NCI-H2227 treated with DMSO at 0.1 percent for 48 hours (cell line): ENCODE measurements at places on chromosomes 1 and 21.

DNA sequence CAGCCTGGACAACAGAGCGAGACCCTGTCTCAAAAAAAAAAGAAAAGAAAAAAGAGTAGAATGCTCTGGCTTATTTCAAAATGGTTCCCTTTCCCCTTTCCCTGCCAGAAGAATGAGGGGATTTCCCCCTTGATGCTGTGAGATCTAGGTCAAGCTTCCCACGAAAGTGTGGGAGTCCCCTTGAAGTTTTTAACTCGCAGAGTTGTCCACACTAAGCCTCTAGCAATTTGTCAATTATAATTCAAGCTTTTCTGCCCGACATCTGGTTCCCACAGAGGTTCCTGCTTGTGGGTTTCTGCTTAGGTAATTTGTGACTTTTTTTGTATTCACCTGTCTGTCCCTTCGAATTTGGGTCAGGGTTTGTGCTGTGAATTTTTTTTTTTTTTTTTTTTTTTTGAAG lies 62.8 kb downstream of the ZFYVE9 start:
- DNase-seq: no peak

DNA sequence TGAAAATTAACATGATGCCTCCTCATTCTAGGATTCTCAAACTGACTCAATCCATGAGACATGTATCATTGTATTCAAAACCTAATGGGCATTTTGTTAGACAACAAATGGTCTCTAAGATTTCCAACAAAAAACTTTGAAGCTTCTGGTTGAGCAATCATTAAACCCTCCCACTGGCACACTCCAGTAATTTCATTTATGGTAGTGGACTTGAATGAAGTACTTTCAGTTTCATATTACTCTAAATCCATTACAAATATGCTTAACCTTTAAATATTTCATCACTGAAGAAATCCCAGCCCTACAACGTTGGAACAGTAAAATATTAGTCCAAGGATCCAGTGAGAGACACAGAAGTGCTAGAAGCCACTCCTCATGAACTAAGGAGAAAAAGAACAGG lies 43.5 kb downstream of the GBP6 start:
- DNase-seq: no peak

DNA sequence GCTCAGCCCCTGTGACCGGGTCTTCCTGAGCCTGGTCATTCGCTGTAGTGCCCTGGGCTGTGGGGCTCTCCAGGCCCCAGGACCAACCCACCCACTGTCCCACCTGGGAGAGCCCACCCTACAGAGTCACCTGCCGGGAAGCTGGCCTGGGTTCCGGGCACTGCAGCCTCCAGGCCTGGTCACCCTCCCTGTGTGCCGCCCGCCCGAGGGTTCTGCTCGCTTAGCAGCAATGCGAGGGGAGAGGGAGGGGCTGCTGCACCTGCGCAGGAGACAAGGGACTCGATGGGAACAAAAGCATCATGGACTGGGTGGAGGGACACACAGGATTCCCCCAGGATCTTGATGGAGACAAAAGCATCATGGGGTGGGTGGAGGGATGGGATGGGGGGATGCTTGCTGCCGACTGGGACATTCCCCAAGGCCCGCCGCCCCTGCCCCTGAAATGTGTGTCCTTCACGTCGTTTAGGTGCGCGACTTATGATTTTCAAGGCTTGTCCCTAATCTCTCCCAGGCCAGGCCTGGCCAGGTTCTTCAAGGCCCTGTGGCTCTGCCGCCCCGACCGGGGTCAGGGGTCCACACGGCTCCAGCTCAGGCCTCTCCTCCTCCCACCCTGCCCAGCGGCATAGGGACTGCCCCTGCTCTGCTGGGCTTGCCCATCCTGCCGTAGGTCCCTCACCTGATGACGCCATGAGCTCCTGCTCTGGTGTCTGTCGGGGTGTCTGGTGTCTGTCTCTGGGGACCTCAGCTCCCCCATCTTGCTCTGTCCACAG lies 1.7 kb downstream of the KRTAP10-8 start:
- DNase-seq: no peak

- no peak for DNase-seq
Observed at GRCh38 chr1:51520700-51521248, 1.7 kb upstream of the EPS15 start.

- no peak for DNase-seq
Observed at GRCh38 chr21:39568361-39568760, 44.4 kb upstream of the B3GALT5 start.

- no peak for DNase-seq
Observed at GRCh38 chr1:9559673-9560072, 20.4 kb downstream of the SLC25A33 start.

- no peak for DNase-seq
Observed at GRCh38 chr1:221180704-221181368, 301.6 kb downstream of the HLX start.

DNA sequence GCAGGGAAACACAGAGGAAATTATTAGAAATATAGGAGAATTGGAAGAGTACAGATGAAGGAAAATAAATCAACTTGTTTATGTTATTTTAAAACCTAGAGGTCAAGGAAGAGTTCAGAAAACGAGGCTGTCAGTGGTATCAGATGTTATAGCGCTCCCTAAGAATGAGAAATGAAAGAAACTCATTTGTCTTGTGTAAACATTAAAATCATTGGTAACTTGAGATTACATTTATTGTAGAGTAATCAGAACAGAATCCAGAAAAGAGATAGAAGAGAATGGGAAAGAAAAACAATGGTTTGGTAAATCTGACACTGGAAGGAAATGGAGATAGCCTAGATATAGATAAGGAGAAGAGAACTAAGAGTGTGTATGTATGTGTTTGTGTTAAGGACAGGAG lies 106.4 kb downstream of the ATF6 start:
- DNase-seq: no peak

DNA sequence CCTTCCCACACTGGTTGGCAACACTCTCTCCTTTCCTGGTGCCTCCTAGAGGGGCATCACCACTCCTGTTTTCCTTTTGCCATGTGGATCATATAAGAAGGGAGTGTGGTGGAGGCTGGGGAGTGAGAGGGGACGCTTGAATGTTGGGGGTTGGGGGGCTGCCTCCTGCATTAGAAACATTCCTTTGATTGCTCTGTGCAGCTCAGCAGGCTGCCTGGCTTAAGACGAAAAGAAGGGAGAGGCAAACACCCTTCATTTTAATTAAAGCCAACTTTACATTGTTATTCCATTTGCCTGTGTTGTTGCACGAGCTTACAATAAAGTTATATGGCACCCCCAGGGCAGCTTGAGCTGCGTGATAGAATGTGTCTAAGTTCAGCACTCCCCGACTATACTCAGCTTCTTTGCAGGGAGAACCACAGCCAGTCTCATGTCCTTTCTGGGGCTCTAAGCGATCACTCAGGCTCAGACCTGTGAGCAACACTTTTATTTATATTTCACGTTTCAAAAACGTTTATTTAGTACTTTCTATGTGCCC lies 57.4 kb downstream of the FOXD2 start:
- DNase-seq: no peak

- DNase-seq: no peak
Observed at GRCh38 chr1:15210651-15211375, 36.2 kb upstream of the FHAD1 start.
